Stomach (tissue), 19 donors: ENCODE measurements at places on chromosomes 3 and 15. TPM values are rescaled to one million over a fixed set of nuclear protein-coding genes. Genes with fewer than 3 reads are reported as not detected.

Gene PLCH1
- 2.3 TPM for total RNA-seq

Gene DAG1
- total RNA-seq, result 144 TPM

Gene WDR82
- total RNA-seq, result 64.8 TPM

Gene COL6A5
- total RNA-seq, result 0.72 TPM

DNA sequence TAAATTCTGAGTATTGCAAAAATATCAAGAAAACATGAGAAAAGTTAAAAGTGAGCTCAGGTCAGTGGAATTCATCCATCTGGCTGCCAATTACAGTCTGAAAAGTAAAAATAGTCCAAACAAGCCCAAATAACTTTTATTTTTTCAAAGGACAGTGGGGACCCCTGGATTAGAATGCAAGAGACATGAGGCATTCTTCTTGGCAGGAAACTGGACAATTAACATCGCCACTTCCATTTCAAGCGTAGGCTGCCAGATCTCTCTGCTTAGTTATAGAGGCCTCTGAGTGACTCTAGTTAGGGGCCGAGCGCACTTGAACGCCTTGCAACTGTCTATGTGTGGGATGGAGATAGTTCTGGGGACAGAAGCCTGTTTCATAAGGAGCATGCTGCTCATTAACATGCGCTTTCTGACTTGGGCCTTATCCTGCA, 189.1 kb downstream of the GHSR start:
- H3K36me3 ChIP-seq, result peaks cover 4% of the 10 kb centered on the region
- no peaks in the 10 kb centered on the region for H3K27me3 ChIP-seq
- peaks cover 31% of the 10 kb centered on the region for H3K4me1 ChIP-seq
- no peak overlapping the region for H3K4me3 ChIP-seq
- DNase-seq, result no peak

DNA sequence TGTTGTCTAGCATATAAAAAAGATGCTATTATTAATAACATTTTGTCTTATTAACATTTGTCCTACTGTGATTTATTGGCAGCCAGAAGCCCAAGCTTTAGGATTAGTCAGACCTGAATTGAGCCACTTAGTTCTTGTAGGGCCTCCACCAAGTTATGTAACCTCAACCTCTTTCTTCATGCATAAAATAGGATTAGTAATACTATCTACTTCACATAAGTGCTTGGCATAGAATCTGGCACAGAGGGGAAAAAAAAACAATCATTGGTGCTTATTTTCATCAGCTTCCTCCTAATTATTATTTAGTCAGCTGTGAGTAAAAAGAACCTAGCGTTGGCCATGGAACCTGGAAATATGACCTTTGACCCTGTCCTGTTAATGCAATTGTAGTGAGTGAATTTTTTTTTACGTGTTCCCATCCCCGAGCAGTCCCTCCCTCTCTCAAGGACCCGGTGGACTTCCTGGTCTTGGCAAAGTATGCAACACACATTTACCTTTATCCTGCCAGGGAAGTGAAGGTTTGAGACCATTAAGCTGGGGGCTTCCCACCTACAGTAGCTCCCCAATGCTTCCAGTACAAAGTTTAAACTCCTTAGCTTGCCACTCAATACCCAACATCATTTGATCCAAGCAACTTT, 136.8 kb downstream of the FHIT start:
- H3K4me1 ChIP-seq, result no peaks in the 10 kb centered on the region
- no peak overlapping the region for H3K27ac ChIP-seq
- H3K27me3 ChIP-seq, result no peaks in the 10 kb centered on the region
- no peak for DNase-seq

GRCh38 chr3:146559388-146559787, 15.0 kb upstream of the PLSCR1 start:
- DNase-seq, result no peak
- H3K4me3 ChIP-seq, result no peak overlapping the region
- H3K27me3 ChIP-seq, result no peaks in the 10 kb centered on the region
- H3K4me1 ChIP-seq, result no peaks in the 10 kb centered on the region

DNA sequence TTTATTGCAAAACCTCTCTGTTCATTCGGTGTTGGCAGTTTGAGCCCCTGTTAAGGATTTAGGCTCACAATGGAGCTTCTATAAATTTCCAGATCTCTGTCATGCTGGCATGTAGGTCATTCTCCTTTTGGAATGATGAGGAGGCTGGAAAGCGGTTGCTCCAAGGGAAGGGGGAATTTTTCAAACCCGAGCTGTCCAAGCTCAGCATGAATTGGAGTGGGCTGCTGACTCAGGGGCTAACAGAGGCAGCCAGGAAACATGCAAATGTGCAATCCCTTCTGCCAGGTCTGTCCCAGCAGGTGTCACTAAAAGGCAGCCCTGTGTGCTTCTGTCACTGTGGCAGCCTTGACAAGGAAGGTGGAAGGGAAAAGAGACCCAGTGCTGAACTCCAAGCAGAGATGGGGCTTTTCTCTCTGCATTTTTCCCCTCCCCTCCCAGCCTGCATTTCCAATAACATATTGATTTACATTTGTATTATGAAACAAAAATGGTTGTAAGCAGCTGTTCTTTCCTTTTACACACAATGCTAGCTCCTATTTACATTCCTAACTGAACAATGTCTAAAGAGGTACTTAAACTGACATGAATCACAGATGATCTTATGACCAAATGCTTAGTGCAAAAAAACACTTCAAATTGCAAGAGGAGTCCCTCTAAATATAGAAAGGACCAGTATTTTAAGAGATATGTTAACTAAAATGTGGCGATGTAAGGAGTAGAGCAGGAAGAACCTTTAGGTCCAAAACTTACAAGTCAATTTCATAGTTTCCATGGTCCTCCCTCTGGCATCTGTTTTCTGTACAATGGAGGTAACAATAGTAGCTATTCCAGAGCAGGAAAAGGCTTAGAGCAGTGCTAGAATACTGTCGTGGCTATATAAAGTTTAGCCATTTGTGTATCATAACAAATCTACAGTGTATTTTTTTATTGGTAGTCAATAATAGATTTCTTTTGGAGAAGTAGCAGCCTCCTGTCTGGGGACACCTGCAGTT, 84.5 kb upstream of the ATP10A start:
- DNase-seq, result no peak
- H3K36me3 ChIP-seq, result no peaks in the 10 kb centered on the region
- no peaks in the 10 kb centered on the region for H3K27me3 ChIP-seq
- H3K4me1 ChIP-seq, result no peaks in the 10 kb centered on the region
